ENCODE measurements at places on chromosomes 5 and 9.

GRCh38 chr9:104682642-104683041 is 11.7 kb upstream of the OR13D1 start:
- no peak for DNase-seq

GRCh38 chr9:72588336-72588735 is 66.9 kb downstream of the TMC1 start:
- DNase-seq, result no peak

GRCh38 chr5:171258737-171259415 is 50.2 kb upstream of the TLX3 start:
- DNase-seq, result no peak

DNA sequence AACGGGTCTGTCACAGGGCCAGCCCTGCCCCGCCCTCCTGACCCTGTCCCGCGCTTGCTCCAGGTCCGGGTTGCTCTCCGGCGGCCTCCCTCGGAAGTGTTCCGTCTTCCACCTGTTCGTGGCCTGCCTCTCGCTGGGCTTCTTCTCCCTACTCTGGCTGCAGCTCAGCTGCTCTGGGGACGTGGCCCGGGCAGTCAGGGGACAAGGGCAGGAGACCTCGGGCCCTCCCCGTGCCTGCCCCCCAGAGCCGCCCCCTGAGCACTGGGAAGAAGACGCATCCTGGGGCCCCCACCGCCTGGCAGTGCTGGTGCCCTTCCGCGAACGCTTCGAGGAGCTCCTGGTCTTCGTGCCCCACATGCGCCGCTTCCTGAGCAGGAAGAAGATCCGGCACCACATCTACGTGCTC is 4.2 kb downstream of the B4GALT7 start:
- no peak for DNase-seq

DNA sequence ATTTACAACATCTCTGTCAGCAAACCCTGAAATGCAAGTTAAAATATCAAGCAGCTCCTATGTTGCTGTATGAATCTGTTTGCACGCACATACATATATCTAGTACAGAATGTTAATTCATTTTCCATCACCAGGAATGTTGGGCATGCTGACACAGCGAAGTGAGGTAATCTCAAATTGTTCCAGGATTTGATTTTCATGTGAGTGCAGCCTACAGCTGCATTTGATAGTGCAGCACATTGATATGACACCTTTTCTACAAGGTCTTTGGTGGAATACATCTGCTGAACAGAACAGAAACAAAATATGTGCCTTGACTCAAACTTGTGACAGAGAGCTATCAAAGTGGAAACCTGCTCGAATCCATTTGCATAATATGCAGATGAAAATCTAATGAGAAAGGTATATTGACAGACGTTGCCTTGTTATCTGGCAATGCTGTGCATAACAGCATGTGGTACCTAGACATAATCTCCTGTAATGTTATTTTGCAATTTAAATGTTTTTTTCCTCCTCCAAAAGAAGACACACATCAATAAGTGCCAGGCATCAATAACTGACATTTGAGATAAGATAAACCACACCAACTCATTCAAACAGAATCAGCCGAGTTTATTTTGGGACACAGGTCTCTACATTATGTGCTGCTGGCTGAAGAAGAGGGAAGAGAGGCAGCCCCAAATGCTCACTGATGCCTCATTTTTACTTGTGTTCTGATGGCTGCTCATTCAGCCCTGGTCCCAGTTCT is 512.2 kb downstream of the ZNF608 start:
- DNase-seq, result no peak

- no peak for DNase-seq
These were observed 95.1 kb upstream of the TMED7 start for GRCh38 chr5:115720888-115721287.

DNA sequence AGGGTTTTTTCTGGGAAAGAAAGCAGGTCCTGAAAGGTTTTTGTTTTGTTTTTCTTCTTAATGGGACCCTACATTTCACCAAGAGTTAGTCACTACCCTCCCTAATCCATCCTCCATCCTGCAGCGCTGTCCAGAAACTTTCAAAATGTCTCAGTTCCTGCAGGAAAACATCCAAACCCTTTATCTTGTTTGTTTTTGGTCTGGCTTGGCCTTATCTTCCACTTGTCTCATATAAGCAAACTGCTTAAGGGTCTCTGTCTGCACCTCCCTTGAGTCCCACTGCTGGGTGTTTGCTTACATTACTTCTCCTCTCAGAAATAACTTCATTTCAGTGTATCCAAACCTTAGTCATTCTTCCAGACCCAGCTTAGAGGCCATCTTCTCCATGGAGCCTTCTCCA is 11.0 kb upstream of the TRAF1 start:
- no peak for DNase-seq

- no peak for DNase-seq
These were observed 427.8 kb downstream of the KDM4C start for GRCh38 chr9:7185612-7186011.

- no peak for DNase-seq
These were observed 53.0 kb downstream of the PSD2 start for GRCh38 chr5:139848508-139849100.

- DNase-seq, result no peak
These were observed 31.7 kb downstream of the ALG2 start for GRCh38 chr9:99189887-99190596.

- no peak for DNase-seq
These were observed 109.6 kb downstream of the ANKRD18B start for GRCh38 chr9:33633636-33634035.

GRCh38 chr5:83368835-83369234 is 102.7 kb upstream of the VCAN start:
- DNase-seq, result no peak
